ENCODE measurements at places on chromosomes 2 and 18. TPM values are rescaled to one million over a fixed set of nuclear protein-coding genes. Genes with fewer than 3 reads are reported as not detected.
A peak's percentile ranks its signal among the peaks of the same experiment; 100 is the strongest.

- DNase-seq: no peak
Measured at GRCh38 chr2:196591004-196591403, 48.5 kb upstream of the CCDC150 start.

- DNase-seq: peak; percentile 34
Measured at GRCh38 chr2:11807156-11808015, 61.0 kb downstream of the LPIN1 start.

DNA sequence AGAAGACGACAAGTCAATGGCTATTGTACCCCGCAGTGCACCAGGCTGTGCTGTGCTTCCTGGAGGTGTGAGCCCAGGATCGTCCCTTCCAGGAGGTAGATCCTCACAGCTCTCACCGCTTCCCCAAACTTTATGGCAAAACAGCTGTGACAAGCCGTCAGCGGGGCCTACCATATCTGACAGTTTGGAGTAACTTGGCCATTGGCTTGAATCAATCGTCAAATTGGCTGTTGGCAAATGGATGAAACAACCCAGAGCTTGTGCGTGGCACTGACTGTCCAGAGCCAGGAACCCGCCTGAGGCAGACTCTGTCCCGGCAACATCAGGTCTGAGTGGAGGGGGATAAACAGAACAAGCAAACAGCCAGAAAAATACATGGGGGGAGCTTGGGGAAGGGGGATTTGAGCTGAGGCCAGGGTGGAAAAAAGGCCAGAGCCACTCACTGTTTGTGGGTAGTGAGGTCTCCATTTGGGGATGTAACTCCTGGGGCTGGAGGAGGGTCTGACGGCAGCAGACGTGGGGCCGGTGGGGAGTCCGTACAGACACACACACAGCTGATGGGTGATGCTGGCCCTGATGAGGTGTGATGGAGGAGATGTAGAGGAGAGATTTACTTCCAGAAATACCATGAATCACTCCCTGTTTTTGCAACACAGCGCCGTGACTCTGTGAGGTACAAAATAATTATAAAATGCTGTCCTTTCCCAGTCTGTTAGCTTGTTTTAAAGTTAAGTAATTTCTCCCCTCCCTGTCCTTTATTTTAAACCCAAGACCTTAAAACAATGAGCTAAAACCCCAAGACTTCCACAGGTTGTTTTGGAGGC lies 174.8 kb downstream of the TWIST2 start:
- DNase-seq: no peak

- peak; percentile 13 for DNase-seq
Measured at GRCh38 chr2:26885651-26886329, 37.9 kb downstream of the DPYSL5 start.

DNA sequence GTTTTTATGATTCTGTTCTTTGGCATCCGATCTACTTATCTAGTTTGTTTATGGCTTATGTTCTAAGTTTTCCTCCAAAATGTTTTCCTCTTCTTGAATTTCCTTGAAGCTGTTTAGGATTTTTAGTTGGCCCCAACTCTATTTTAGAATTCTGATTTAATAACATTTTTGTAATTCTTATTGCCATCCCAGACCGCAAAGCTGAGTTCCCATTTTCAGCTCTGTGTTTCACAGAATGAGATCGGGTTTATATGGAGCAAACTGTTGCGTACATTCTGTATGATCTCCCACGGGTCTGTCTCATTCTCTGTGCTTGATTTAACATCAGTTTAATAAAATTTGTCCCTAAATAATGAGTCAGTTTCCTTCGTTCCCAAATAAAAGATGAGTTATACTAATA lies 59.3 kb downstream of the DPP4 start:
- DNase-seq: no peak

- peak; percentile 87 for DNase-seq
Measured at GRCh38 chr2:23351388-23352141, 33.4 kb upstream of the KLHL29 start.

C2orf80 gene
- not detected for total RNA-seq

SERPINB12 gene
- total RNA-seq: 15.5 TPM

Measured in type B pancreatic cell (in vitro differentiated cells).